ENCODE measurements at places on chromosomes 5 and 9. TPM values are rescaled to one million over a fixed set of nuclear protein-coding genes. Genes with fewer than 3 reads are reported as not detected.

SIT1 gene
- 0.32 TPM for polyA plus RNA-seq

FAF2 gene
- polyA plus RNA-seq, result 11.1 TPM

TMC1 gene
- polyA plus RNA-seq, result 1.2 TPM

- DNase-seq, result peak; percentile 79
These were observed 250.0 kb downstream of the NR3C1 start for GRCh38 chr5:143153332-143154119.

DNA sequence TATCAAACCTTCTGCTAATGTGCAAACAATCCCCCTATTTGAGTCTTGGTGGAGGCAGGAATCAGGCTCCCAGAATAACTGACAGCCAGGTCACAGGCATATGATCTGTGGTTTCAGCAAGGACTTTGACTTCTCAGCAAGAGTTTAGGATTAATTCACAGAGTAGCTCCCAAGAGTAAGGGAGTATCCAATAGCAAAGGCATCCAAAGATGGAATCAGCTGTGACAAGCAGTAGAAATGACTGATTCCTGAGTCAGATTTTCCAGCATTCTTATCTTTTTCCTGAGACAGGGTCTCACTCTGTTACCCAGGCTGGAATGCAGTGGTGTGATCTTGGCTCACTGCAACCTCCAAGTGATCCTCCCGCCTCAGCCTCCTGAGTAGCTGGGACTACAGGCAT, 108.3 kb downstream of the EPB41L4A start:
- no peak for DNase-seq

DNA sequence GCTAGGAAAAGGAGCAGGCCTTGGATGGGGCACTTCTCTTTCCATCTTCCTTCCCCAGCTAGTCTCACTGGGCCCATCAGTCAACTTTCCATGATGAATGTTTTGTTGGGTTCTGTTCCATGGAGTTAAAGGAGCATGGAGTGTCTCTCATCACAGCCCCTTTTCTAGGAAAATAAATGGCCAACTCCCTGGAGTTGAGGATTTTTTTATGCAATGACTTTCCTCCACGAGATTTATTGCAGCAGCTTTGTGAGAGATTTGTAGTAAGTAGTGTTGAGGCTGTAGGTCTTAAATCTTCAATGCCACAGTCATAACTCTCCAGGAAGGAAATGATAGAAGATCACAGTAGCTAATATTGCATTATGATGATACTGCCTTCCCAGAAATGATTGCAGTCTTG, 45.6 kb upstream of the SLC44A1 start:
- DNase-seq, result no peak

- DNase-seq, result no peak
These were observed 18.9 kb downstream of the ABO start for GRCh38 chr9:133256136-133256461.

Data from kidney (tissue), 22 donors.